ENCODE measurements at places on chromosomes 16 and 17. TPM values are rescaled to one million over a fixed set of nuclear protein-coding genes. Genes with fewer than 3 reads are reported as not detected.

DNA sequence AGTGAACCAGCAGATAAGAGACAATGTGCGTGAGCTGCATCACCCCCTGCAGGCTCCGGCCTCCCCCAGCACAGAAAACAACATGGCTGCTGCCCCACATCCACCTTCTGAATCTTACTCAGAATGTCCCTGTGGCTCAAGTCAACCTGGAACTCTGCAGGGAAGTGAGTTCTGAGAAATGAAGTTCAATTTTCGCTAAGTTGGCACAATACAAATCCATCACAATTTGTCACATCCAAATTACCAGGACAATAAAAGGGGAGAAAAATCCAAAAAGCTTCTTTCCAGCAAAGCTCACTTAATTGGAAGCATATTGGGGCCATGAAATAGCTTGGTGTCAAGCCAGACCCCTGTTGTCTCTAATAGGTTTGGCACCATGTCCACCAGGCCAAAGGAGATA lies 38.1 kb downstream of the CLEC19A start:
- DNase-seq: no peak

GRCh38 chr17:32928586-32929535 lies 908 bp downstream of the TMEM98 start:
- DNase-seq: peak; percentile 58

Gene PRKCB
- 1.8 TPM for total RNA-seq

DNA sequence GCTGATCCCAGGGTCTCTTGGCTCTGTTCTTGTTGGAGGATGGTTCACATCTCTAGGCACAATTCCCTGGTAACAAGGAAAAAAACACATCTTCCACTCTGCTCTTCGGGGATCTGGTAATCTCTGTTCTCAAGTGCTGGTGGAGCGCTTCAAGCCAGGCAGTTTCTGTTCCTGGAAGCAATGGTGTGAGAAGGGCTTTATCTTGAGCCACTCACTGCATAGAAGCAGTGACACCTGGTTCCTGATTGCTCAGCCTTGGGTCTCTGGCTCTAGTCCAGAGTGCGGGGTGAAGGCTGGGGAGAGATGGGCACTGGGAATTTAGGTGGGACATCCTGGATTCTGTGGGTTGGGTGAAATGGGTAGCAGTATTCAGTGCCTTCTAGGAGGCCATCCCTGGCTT lies 14.1 kb downstream of the AKAP1 start:
- DNase-seq: no peak

DNA sequence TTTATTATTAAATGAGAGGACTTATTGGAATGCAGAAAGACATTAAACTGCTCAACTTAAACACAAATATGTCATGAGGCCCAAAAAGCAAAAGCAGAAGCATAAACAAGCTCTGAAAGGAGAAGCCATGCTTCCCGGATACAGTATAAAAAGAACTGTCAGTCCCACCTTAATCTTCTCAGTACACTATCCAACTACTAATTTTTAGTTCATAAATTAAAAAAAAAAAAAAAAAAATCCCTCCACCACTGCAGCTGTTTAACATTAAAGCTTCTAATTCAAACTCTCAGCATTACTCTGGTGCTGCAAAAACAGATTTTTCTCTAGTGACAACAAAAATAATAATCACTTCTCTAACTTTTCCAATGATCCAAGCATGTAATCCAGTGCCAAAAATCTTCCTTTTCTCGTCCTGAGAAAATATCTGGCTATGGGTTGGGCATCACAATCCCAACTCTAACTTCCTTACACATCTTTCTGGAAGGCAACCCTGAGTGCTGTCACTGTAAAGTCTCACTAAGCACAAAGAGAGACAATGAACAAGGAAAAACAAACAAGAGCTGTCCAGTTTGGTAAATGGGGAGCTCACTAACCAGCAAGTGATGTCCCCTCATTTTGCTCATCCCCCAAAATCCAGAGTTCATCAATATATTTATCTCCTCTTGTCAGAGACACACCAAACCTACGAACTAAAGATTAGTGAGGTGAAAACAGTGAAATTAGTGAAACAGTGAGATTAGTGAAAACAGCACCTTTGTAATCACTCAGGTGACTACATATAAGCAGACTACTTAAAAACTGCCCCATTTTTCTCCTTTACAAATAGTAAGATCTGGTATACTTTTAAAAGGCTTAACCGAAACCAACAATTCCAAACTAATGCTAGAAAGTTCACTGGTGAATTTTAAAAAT lies 5.5 kb downstream of the USP32 start:
- DNase-seq: no peak

DNA sequence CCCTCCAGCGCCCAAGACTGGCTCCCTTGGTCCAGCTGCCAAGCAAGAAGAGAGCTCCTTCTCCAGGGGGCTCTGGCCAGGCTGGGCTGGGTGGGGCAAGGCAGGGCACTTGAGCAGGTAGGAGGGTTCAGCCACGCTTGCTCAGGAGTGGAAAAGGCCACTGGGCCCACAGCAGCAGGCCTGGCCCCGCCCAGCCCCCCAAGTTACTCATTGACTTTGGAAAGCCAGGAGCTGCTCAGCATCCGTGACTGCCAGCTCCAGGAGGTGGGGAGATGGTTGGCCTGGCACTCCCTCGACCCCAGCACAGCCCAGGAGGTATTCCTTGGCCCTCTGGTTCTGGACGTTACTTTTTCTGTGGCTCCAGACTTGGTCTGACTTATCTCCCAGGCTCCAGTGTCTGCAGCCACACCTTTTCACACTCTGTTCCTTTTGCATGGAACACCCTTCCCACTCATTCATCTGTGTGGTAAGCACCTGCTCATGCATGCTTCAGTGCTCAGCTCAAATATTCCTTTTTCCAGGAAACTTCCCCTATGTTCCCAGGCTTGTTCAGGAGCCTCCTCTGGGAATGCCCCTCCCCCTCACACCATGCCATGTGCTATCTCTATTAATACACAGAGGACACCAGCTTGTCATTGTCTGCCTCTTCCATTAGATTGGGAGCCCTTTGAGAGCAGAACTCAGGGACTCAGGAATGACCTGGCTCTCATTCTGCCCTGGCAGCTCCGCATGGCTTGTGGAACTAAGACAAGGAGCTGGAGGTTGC lies at the start of gene CDH16:
TSS of gene CDH16 (minus strand) at position 83 of the 766 bp plus-strand sequence. CDS start 820 bp downstream, outside the sequence.
- DNase-seq: no peak

DNA sequence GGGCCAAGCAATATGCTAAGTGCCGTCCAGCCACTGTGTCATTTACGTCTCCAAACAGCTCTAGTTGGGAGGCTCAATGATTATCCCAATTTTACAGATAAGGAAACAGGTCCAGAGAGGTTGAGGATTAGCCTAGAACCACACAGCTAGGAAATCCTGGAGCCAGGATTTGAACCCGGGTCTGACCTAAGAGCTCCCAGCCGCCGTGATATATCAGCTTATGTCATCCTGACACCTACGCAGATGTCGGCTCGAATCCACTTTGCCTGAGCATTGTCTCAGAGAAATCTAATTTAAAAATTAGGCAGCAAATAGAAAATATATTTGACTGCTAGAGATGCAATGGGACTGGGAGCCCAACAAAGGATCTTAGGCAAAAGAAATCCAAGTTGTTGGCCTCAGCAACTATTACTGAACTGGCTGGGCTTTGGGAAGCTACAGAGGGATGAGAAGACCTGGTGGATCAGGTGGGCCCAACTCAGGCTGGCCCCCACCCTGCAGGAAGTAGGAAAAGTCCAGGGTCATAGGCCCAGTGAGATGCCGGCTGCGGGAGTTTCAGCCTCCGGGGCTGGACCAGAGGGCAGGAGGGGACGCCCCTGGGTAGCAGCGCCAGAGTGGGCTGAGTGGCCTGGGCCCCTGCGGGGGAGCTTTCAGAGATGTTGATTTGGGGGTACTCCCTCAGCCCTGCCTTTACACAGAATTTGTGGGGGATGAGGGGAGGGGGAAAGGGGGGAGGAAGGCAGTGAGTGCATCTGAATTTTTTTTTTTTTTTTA lies 35.1 kb upstream of the IL21R start:
- no peak for DNase-seq

Gene GAS7
- total RNA-seq: 2.6 TPM

DNA sequence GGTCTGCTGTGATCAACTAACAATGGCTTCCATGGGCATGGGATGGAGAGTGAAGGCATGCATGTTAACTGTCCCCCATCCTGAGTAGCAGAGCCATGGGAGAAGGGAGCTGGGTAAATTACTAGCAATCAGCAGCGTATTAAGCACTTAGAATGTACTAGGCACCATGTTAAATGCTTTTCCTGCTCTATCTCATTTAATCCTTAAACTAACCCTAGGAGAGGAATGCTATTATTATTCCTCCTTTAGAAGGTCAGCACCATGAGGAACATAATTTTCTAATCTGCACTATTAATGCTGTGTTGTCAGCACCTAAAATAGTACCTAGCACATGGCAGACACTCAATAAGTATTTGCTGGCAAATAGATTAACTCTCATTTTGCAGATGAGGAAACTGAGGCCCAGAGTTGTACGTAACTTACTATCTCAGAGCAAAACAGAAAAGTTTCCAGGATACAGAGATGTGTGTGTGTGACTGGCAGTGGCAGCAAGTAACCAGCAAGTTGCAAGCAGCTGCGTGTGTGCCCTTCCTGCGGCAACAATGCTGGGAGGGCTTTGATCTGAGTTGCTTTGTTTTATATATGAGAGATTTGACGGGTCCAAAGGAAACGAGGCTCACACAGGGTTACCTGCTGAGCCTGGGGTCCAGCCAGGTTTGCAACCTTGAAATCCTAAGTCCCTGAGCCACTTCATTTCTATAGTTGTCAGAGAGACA lies 6.5 kb upstream of the KLHL36 start:
- no peak for DNase-seq

Gene ZSCAN10
- total RNA-seq: not detected

Gene IRX3
- total RNA-seq: 8.2 TPM

Gene MYH2
- not detected for total RNA-seq
